ENCODE measurements at places on chromosomes 11 and 22.

DNA sequence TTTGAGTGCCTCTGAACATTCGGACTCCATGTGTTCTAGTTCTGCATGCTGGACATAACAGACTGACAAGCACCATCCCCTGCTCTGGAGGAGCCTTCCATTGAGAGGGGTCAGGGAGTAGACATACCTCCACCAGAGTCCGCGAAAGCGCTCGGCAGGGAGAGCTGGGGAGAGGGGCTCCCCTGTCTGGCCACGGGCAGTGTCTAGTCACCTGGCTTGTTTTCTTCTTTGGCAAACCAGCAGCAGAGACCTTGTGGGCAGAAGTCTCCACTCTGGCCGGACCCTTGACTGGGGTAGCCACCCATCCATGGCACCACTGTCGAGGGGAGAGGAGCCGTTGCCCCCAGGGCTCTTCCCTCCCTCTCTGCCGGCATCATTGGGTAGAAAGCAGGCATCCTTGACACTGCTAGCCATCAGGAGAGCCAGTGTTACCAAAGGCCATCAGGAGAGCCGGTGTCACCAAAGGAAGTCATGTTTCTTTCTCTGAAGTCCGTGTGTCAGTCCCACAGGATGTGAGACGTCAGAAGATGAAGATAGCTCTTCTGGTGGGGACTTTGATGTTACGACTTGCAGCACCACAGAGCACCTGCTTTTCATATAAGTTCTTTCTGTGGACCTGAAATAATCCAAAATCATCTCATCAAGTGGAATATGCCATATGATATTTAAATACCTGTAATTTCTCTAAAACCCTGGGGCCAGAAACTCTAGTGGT, 305.6 kb downstream of the TBC1D22A start:
- no peak for DNase-seq

DNA sequence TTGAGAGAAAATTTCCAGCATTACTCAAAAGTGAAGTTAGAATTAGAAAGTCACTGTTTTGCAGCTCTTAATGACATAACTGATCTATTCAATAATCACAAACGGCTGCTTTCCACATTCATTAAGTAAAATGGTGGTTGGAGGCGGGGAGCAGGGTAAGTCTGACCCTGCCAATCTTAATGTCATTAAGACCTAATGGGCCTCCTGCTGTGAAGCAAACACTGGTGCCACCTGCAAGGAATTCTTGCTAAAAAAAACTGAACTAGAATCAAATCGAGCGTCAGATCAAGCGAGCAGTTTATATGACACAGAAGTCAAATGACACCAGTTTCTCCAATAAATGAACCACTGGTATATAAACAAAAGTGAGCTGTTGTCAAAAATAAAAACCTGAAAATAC, 351.5 kb downstream of the BRD1 start:
- DNase-seq: no peak

DNA sequence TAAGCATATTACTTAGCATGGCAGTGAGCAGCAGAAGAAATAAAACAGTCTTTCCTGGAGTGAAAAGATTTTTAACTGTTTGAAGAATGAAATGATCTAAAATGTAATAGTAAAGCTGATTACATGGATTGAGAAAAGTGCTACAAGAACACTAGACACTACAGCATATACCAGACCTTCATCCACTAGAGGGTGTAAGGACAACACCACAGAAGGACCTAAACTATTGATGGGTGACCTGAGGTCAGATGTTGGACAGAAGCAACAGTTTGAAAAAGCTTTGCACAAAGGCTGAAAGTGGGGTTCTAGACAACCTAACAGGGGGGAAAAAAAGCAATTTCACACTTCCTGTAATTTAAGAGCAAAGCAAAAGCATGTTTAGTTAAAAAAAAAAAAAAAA, 97.7 kb downstream of the RBFOX2 start:
- no peak for DNase-seq

GRCh38 chr11:131378931-131379330, 8.5 kb downstream of the NTM start:
- no peak for DNase-seq

- DNase-seq: no peak
These were observed 28.4 kb downstream of the TRIM29 start for GRCh38 chr11:120109531-120109930.

- no peak for DNase-seq
These were observed 66.5 kb upstream of the POU2AF1 start for GRCh38 chr11:111445586-111445985.
